ENCODE measurements at places on chromosomes 2 and 18.

- DNase-seq, result no peak
These were observed 21.2 kb downstream of the TRIB2 start for GRCh38 chr2:12737738-12738485.

DNA sequence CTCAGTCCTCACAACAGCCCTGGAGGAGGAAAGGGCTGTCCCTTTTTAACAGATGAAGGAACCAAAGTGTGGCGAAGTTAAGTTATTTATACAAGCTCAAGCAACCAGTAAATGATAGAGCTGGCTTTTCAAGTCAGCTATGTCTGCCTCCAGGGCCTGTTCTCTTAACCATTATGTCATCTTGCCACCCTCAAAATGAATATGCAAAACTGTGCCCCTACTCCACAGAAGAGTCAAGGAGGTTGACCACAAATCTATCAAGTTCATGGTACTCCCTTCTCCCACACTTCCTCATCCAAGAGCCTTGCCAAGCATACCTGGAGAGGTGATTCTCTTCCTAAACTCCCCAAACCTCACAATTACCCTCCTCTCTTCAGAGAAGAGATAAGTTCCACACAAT lies 37.3 kb upstream of the CREB1 start:
- no peak for DNase-seq

- DNase-seq, result no peak
These were observed 80.5 kb upstream of the CAVIN2 start for GRCh38 chr2:191927319-191927867.

DNA sequence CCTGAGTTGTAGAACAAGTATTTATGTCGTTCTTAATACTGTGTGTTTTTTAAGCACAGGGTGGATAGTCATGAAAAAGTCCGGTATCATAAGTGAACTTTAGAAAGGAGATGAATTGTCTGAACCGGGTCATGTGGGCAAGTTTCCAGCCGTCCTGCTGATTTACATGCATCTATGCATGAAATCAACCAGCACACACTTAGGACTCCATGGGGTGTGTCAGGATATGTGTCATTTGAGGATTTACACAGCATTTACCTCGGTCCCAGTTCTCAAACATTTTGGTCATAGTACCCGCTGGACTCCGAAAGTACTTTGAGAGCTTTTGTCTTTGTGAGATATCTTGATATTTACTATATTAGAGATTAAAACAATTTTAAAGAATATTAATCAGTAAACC lies 47.5 kb upstream of the TWSG1 start:
- DNase-seq, result no peak

GRCh38 chr2:156532989-156533388 lies 96.8 kb downstream of the GPD2 start:
- DNase-seq, result no peak

DNA sequence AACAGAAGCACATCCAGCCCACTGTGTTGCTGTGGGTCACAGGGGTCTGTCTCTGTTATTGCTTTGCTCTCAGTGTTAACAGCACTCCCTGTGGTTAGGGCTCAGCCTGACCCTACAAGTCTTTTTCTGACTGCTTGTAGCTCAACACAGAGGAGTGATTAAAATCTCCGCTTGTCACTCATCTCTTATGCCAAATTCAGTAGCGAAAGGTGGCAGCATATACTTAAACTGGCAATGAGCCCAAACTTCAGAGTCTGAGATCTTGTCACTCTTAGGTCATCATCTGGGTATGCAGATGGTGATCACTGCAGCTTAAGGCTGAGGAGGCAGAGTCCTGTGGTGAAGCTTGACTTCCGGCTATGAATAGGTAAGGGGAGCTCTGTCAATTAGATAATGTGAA lies 63.3 kb upstream of the CSRNP3 start:
- no peak for DNase-seq

All from NCI-H2081 (cell line).